SJSA1 (cell line): ENCODE measurements at places on chromosomes 2 and 18.

DNA sequence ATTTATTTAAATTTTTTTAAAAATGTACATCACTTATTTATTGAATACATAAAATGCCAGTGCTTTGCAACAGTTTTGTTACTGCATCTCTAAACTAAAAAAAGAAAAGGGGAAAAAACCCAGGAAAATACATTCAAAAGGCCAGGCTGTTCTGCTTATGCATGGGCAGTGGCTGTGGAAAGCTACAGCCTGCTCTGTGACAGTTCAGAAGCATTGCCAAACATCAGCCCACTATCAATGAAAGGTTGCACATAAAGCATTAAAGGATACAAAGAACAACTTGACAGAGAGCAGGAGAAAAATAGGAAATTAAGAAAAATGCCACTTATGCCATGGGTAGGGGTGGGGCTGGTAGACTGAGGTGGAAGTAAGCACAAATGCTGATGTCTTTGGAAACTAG, 128.2 kb downstream of the FIGN start:
- DNase-seq: no peak

GRCh38 chr2:15718103-15718943, 126.7 kb downstream of the DDX1 start:
- no peak for DNase-seq

DNA sequence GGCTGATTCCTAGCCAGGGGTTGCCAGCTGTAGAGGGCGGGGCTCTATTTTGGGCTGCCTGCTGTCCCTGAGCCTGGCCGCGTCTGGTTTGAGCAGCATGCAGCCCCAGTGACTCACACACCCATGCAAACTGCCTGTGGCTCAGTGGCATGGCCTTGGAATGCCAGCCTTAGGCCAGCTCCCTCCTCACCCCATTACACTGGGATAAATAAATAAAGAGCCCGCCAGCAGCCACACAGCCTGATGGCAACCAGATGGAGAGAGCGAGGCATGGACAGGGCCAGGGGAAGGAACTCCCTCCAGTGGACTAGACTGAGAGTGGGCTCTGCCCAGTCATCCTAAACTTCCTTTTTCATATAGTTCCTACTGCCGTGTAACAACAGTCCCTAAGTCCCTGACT, 18.3 kb downstream of the NHEJ1 start:
- peak; percentile 79 for DNase-seq

DNA sequence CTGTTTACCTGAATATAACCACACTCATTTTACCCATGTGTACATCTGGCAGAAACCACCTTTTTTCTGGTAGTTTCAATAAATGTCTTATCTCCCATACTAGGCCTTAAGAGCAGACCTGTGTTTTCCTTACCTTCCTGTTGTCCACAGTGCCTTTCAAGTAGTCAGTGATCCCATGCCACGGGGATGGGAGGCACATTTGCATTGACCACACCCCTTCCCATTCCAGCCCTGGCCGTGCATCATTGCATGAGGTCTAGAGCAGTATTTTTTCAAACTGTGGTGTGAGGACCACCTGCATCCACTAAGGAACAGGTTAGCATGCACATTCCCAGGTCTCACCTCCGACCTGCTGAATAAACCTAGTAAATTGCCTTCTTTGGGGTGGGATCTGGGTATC, 165.2 kb upstream of the FOSL2 start:
- no peak for DNase-seq

- no peak for DNase-seq
Observed at GRCh38 chr2:106885971-106886915, at the start of gene ST6GAL2. Gene ST6GAL2, minus strand, starts transcription at chr2:106886167. Its CDS starts 42,190 bp downstream, at chr2:106843977.

GRCh38 chr18:48629730-48630324, 91.0 kb downstream of the CTIF start:
- DNase-seq: peak; percentile 99

- peak; percentile 96 for DNase-seq
Observed at GRCh38 chr2:191049728-191050639, 36.0 kb upstream of the STAT1 start.

- peak; percentile 71 for DNase-seq
Observed at GRCh38 chr2:43131051-43131889, 95.1 kb downstream of the ZFP36L2 start.

GRCh38 chr2:200863782-200864175, 679 bp downstream of the CLK1 start:
- DNase-seq: no peak
